Activated T-helper 2 cell treated with anti-CD3 and anti-CD28 coated beads, Interferon-gamma antibody, Interleukin-2, Interleukin-4, amounts not matched to agents 10 μg/mL and 5 μg/mL and 100 μg/mL, durations not matched to agents 14 hours and 24 hours and 36 hours (primary cell): ENCODE measurements at places on chromosomes 2 and 18.

- no peak overlapping the region for H3K27ac ChIP-seq
- peaks cover 41% of the 10 kb centered on the region for H3K4me1 ChIP-seq
Measured at GRCh38 chr2:134234535-134234934, 19.3 kb upstream of the MGAT5 start.

- no peak overlapping the region for H3K4me3 ChIP-seq
- no peaks in the 10 kb centered on the region for H3K27me3 ChIP-seq
- no peak for DNase-seq
Measured at GRCh38 chr2:150911766-150912280, 349.8 kb downstream of the RBM43 start.

GRCh38 chr2:63590626-63591408, 2.1 kb downstream of the MDH1 start:
- peak overlapping the region; percentile 99 for H3K4me3 ChIP-seq
- no peak for DNase-seq
- H3K4me1 ChIP-seq: peaks cover 36% of the 10 kb centered on the region
- no peaks in the 10 kb centered on the region for H3K27me3 ChIP-seq

DNA sequence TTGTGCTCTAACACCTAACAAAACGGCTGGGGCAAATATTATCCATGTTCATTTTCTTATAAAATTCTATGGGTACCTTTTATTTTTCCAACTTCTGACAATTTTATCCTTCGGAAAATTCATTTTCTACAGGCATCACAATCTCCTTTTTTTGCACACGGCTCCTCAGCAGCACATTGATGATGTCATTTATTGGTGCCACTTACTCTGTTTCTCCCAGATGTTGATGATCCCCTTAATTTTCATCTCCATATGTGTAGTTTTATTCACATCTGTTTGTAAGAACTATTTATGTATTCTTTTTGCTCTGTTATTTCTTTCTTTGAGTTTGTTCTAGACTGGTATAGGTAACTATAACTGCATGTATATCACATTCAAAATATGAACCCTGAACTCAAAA, 1660.8 kb upstream of the DDX18 start:
- no peaks in the 10 kb centered on the region for H3K4me1 ChIP-seq
- H3K4me3 ChIP-seq: no peak overlapping the region
- no peak overlapping the region for H3K27ac ChIP-seq
- no peak for DNase-seq

DNA sequence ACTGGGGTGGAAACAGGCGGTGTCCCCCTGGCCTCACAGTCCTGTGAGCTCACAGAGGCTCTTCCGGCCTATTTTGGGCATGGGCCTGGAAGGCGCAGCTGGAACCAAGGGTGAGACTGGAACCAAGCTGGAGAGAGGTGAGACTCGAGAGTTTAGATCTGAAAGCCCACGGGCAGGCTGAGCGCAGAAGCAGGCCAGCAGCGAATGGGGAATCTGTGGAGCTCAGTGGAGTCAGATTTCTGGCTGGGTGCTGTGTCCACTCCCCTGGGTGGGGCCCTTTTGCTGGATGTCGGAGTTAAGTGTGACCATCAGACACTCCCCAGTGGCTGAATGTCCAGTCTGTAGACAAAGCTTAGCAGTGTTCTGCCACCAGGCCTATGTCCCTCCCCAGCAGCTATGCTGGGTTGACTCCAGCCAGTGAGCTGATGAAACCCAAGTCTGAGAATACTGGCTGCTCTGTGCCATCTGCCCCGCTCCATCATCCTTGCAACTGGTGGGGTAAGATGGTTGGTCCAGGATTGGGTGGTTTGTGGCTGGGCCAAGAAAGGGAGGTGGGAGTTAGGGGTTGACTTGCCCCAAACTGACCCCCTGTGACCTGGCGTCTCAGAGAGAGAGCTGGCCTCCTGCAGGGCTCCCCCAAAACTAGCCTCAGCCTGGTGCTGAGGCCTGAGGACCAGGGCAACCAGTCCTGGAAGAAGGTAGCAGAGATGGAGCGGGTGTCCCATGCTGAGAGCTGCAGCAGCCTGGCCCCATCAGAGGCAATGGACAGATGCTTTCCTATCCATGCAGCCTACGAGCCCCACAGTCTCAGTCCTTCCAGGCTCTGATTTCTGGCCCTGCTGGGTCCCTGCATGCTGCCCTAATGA, 34.4 kb downstream of the CYP26B1 start:
- DNase-seq: no peak
- H3K27ac ChIP-seq: no peak overlapping the region
- no peaks in the 10 kb centered on the region for H3K36me3 ChIP-seq
- H3K27me3 ChIP-seq: no peaks in the 10 kb centered on the region
- H3K4me3 ChIP-seq: no peak overlapping the region

DNA sequence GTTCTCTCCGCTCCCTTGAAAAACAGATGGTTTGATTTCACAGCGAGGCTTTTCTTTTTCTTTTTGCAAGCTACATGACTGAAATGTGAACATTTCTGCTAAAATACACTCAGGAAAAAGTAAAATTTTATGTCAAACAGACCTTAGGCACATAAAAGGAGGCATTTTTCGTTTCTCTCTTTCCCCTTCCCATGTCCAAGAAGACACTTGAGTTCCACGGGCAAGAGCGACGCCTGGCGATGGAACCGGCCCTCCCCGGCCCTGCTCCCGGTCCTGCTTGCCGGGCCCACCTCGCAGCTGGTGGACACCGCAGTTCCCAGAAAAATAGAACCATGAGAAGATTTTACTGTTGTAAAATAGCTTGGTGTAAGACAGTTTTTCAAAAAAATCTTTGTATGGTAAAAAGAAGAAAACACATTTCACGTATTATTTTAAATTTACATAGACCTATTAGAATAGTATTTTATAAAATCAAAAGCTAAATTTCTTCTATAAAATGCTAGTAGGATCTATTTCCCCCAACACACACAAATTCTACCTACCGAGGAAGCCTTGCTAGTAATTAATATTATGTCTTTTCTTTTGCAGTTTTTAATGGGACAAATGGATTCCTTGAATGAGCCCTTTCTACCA, 2.3 kb upstream of the ALKAL2 start:
- H3K4me3 ChIP-seq: peak overlapping the region; percentile 71
- H3K36me3 ChIP-seq: peaks cover 16% of the 10 kb centered on the region
- H3K27ac ChIP-seq: no peak overlapping the region
- peaks cover 8% of the 10 kb centered on the region for H3K4me1 ChIP-seq
- H3K27me3 ChIP-seq: peaks cover 34% of the 10 kb centered on the region
- peak; percentile 28 for DNase-seq

- no peak for DNase-seq
- no peak overlapping the region for H3K27ac ChIP-seq
- peaks cover 87% of the 10 kb centered on the region for H3K36me3 ChIP-seq
Measured at GRCh38 chr2:85843543-85843942, 45.2 kb downstream of the ST3GAL5 start.

DNA sequence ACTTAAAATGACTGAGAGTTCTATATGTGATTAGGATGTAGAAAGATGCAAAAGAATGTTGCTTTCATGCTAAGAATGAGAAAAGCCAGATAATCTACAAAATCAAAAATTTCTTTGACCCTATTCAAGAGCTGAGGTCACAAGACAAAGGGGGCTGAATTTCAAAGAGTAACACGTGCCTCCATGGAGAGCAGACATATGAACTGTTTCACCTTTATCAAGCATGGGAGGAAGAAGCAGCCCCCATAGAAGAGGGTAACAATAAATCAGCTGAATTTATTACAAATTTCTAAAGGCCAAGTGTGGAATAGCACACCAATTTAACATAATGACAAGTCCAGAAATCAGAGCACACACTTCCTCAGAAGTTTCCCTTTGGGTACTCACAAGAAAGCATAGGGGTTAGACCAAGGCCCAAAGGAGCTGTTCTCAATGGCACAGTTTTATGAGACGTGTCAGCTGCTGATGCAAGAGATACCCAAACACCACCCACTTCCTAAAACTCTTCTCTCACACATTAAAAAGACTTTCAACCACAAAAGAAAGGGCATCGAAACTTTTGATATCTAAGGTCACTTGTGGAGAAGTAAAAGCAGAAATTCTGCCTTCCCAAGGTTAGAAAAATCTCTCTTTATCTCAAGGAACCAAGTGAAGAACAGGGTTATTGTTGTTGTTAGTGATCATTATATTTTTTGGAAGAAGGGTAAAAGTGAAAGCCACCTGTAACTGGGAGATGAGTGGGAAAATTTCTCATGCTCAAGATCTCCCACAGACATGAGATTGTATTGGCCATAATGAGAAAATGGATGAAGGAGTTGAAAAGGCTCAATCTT, 950.1 kb downstream of the TRIB2 start:
- no peaks in the 10 kb centered on the region for H3K36me3 ChIP-seq
- H3K27ac ChIP-seq: no peak overlapping the region
- no peaks in the 10 kb centered on the region for H3K4me1 ChIP-seq
- DNase-seq: no peak

DNA sequence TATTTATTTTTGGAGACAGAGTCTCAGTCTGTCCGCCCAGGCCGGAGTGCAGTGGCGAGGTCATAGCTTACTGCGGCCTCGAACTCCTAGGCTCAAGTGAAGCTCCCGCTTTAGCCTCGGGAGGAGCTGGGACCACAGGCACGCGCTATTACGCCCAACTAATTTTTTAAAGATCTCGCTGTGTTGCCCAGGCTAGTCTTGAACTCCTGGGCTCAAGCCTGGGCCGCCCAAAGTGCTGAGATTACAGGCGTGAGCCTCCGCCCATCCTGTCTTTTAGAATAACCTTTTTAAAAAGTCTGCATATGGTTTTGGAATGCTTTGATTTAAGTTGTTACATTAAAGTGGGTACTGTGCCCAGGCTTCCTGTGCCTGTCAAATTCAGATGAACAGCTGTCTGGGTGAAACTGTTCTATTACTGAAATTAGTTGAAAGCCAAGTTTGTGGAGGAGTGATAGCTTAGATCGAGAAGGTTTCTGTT, 944 bp downstream of the RAB3GAP1 start:
- H3K27me3 ChIP-seq: no peaks in the 10 kb centered on the region
- peak overlapping the region; percentile 100 for H3K27ac ChIP-seq
- peak overlapping the region; percentile 96 for H3K4me3 ChIP-seq
- H3K4me1 ChIP-seq: peaks cover 52% of the 10 kb centered on the region
- no peak for DNase-seq

GRCh38 chr2:101305492-101306078, 2.9 kb downstream of the RNF149 start:
- peak overlapping the region; percentile 74 for H3K27ac ChIP-seq
- no peak for DNase-seq
- H3K27me3 ChIP-seq: no peaks in the 10 kb centered on the region
- peak overlapping the region; percentile 91 for H3K4me3 ChIP-seq

- H3K4me1 ChIP-seq: no peaks in the 10 kb centered on the region
- no peak overlapping the region for H3K4me3 ChIP-seq
- H3K27ac ChIP-seq: no peak overlapping the region
- H3K36me3 ChIP-seq: no peaks in the 10 kb centered on the region
Measured at GRCh38 chr2:151166410-151166809, 95.3 kb downstream of the RBM43 start.

GRCh38 chr18:23524213-23524707, 20.9 kb downstream of the RMC1 start:
- H3K4me1 ChIP-seq: peaks cover 8% of the 10 kb centered on the region
- H3K27me3 ChIP-seq: no peaks in the 10 kb centered on the region
- H3K4me3 ChIP-seq: no peak overlapping the region
- no peak overlapping the region for H3K27ac ChIP-seq

DNA sequence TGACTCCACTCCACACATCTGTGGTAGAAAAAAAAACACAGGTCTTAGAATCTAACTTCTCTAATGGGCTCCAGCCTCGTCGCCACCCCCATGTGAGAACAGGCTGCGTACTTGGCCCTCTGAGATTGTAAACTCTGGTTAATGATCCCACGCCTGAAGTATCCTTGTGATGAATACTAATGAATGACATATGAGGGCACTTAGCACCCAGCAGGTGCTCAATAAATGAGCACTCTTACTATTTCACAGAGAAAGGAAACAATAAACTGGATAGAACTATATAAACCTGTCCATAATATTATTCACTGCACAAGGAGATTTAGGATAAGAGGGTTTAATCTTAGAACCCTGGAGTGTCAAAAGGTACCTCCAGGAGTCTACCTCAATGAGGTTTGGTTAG, 310.1 kb upstream of the HNRNPA3 start:
- H3K27me3 ChIP-seq: peaks cover 26% of the 10 kb centered on the region
- H3K4me3 ChIP-seq: no peak overlapping the region
- no peak for DNase-seq
- H3K4me1 ChIP-seq: no peaks in the 10 kb centered on the region
- H3K36me3 ChIP-seq: no peaks in the 10 kb centered on the region
